Putamen (tissue), 1 donor: ENCODE measurements at places on chromosomes 1 and 21.
A peak's percentile ranks its signal among the peaks of the same experiment; 100 is the strongest.

- DNase-seq = no peak
These were observed 217.6 kb upstream of the SAMSN1 start for GRCh38 chr21:14763695-14764064.

- no peak for DNase-seq
These were observed 2.8 kb downstream of the DIRAS3 start for GRCh38 chr1:68047659-68048026.

- DNase-seq = no peak
These were observed 14.4 kb downstream of the ABCG1 start for GRCh38 chr21:42233067-42233961.

DNA sequence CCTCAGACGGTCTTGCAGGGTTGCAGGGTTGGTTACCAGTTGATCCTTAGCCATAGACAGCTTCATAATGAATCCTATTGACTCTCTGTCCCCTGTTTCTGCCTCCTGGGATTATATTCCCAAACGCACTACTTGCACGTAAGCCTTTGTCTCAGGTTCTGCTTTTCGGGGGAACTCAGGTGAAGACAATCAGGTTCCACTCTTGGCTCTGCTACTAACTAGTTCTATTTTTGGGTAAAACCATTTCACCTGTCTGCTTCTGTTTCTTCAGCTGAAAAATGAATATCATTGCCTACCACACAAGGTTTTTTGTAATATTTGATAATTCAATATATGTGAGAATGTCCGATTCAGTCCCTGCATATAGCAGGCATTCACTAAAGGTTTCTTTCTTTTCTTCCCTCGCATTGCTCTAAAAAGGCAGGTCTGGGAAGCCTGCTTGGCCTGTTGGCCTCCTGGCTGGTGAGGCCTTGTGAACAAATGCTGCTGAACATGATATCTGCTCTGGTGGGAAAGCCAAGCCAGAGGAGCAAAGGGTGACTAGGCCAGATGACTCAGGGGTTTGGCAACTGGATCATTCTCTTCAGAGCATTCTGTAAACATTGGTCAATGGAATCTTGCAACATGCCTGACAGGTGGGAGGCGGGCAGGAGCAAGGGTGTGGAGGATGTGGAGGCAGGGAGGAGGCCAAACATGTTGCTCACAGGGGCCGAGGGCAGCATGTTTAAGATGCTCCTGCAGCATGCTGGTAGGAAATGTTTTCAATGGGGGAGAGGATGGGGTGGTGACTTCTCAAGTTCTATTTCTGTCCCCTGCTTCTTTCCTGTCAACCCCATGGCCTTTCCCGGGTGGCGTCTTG lies 23.8 kb downstream of the IER5 start:
- DNase-seq = no peak

DNA sequence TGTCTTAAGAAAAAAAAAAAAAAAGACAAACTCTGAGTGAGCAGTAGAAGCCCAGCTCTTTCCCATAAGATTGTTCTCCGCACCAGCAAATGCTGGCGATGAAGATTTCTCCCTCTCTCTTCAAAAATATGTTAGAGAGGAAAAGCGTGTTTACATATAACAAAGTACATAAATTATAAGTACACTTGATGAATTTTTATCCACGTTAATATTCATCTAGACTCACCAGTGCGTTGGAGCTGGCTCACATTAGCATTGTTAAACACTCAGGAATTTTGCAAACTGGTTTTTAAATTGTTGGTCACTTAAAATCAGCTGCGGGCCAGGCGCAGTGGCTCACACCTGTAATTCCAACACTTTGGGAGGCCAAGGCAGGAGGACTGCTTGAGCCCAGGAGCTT lies 56.0 kb downstream of the RUNX3 start:
- no peak for DNase-seq

DNA sequence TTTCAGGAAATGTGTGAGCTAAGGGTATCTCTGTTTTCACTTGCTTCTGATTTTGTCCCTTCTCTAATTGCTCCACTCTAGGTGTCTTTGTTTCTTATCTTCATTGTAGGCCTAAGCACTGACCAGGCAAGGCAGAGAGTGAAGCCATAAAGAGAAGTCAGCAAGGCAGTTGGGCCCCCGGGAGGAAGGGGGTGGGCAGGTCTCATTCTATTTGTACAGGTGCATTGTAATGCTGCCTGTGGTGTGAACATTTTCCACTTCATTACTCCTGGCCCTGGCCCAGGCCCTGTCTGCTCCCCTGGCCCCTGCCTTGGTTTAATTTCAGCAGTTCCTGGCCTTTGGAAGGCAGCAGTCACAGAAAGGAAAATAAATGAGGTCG lies 86.4 kb upstream of the JUN start:
- DNase-seq = no peak

GRCh38 chr1:34066981-34067603 lies 97.9 kb downstream of the CSMD2 start:
- DNase-seq = no peak

- no peak for DNase-seq
These were observed 8.0 kb upstream of the COL6A1 start for GRCh38 chr21:45973475-45974072.

DNA sequence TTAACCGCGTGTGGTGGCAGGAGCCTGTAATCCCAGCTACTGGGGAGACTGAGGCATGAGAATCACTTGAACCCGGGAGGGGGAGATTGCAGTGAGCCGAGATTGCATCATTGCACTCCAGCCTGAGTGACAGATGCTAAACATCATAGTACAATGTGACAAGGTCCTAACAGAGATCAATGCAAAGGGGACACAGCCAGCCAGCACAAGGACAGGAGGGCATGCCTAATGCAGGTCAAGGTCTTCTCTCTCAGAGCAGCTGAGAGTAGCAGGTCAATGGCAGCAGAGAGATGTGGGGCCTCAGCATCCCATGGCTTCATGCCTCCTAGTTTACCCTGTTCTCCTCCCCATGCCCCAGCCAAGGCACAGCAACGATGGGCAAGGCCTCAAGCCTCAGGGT lies 3.0 kb upstream of the SMIM11 start:
- DNase-seq = no peak

GRCh38 chr1:108502624-108503023 lies 52.5 kb downstream of the NBPF6 start:
- no peak for DNase-seq

- DNase-seq = no peak
These were observed 127.3 kb downstream of the DSCAM start for GRCh38 chr21:40719615-40720014.

- DNase-seq = no peak
These were observed 26.2 kb downstream of the DMAP1 start for GRCh38 chr1:44239331-44239960.

GRCh38 chr1:68973459-68974244 lies 476.8 kb upstream of the DEPDC1 start:
- no peak for DNase-seq

GRCh38 chr1:198908995-198909394 lies 270.2 kb downstream of the PTPRC start:
- no peak for DNase-seq

GRCh38 chr1:28983509-28984310 lies 69.3 kb downstream of the EPB41 start:
- no peak for DNase-seq

DNA sequence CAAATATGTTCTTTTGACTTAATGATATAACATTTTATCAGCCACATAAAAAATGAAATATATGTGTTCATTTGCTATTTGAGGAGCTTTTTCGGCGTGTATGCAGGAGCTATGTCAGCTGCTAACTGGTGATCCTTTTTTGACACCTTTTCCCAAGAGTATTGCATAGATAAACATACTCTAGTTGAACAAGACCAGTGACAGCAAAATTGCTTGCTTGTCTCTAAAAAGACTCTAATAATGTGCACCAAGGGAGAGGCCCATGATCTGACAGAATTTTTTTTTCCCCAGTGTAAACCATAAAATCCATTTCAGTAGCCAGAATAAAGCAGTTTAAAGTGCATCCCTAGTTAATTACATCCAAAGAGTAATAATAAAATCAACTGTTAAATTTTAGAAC lies 103.6 kb upstream of the BARHL2 start:
- no peak for DNase-seq

GRCh38 chr21:42471716-42472330 lies 24.2 kb downstream of the RSPH1 start:
- DNase-seq = no peak

DNA sequence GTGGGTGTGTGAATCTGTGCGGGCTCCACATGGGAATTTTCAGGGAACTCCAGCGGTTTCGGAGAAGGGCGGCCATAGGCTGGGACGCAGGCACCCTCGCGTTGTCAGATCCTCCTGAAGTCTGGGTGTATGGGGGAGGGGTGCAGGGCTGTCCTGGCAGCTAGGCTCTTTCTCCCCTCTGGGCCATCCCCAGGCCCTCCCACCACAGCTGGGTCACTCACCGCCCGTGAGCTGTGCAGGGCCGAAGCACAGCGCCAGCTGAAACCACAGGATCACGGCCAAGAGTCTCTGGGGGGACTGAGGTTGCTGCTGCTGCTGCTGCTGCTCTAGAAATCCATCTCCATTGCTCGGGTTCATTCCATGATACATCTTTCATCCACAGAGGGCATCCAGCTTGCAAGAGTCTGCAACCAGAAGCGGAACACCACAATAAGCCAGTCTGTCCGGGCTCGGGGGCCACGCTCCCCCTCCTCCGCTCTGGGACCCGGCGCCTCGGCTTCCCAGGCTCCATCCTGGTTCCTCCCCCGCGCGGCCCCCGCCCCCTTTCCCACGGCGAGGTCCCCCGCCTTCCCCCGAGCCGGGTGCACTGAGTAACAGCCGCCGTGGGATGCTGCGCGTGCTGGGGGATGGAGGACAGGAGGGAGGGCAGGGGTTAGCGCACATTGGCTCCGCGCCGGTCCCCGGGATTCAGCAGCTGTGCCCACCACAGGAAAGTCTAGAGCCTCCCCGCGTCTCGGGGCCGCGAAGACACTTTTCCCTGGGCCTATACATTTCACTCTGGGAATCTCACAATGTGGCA lies 720 bp downstream of the SUSD4 start:
- peak; percentile 26 for DNase-seq

DNA sequence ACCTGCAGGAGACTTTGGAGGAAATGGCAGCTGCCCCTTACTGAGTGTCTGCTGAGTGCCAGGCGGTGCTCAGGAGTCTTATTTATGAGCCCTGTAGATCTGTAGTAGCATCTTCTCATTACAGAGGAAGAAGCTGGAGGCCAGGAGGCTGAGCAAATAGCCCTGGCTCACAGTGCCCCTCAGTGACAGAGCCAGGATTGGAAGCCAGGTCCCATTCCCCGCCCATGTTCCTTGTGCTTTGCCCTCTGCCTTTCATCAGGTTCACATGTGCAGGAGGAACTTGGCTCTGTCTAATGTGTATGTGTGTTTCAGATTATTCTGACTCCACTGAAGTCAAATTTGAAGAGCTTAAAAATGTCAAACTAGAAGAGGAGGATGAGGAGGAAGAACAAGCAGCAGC lies 21.2 kb downstream of the KDM4A start:
- DNase-seq = no peak

- DNase-seq = no peak
These were observed 37.3 kb upstream of the RUNX1 start for GRCh38 chr21:35086357-35086756.

DNA sequence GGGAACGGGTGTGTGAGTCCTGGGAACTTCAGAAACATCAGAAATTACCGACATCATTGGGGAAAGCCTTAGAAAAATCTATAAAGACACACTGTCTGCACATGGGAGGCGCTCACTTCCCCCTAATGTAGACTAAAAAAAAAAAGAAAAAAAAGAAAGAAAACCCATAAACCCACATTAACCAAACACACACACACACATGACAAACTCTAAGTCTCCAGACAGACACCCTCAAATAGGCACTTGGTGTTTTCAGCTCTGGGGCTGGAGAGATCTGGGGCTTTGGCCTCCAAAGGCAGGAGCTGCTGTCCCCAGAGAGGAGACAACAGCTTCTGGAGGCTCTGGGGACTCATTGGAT lies 13.2 kb upstream of the SDHB start:
- no peak for DNase-seq

DNA sequence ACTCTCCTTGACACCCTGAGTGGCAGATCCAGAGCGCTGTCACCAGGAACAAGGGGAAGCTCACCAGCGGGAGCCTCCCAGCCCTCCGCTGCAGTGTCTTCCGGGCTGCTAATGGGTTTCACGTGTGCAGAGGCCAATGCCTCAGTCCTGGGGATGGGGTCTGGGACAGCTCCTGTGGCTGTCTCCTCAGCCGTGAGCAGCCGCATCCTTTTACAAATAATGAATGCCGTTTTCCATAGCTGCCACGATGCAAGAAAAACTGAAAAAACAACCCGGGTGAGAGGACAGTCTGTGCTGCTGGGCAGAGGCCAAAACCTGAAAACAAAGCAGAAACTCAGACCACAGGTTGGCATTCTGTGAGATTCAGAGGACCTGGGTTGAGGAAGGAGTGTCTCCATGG lies 212.2 kb upstream of the RAB4A start:
- DNase-seq = no peak

GRCh38 chr1:236808564-236809130 lies 13.6 kb downstream of the MTR start:
- no peak for DNase-seq

DNA sequence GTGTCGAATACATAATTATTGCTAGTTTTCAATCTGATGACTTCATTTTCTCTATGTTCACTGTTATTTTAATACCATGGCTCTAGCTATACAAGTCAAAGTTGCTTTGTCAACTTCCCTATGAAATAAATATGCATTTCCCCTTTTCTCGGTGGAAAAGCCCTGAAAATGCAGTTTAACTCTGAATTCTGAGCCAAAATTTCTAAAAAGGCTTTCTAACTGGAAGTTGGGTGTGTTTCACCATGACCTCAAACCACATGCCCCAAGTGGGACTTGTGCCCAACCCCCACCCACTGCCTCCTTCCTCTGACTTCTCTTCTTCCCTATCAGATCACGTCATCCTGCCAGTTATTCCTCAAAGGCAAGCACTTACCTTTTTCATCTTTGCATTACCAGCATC lies 8.9 kb downstream of the MKNK1 start:
- no peak for DNase-seq

DNA sequence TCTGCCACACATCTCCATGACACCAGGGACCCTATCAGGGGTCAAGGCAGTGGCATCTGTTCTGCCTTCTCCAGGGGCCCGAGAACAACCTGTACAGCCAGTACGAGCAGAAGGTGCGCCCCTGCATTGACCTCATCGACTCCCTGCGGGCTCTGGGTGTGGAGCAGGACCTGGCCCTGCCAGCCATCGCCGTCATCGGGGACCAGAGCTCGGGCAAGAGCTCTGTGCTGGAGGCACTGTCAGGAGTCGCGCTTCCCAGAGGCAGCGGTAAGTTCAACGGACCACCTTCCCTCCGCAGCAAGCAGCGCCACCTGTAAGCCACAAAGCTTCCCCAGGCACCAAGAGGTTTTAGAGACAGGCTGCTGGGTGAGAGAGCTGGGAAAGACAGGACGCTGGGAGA lies 15.9 kb downstream of the MX2 start:
- DNase-seq = no peak

GRCh38 chr1:111603979-111604378 lies 15.6 kb upstream of the RAP1A start:
- no peak for DNase-seq
